ENCODE measurements at places on chromosomes 2 and 18.

DNA sequence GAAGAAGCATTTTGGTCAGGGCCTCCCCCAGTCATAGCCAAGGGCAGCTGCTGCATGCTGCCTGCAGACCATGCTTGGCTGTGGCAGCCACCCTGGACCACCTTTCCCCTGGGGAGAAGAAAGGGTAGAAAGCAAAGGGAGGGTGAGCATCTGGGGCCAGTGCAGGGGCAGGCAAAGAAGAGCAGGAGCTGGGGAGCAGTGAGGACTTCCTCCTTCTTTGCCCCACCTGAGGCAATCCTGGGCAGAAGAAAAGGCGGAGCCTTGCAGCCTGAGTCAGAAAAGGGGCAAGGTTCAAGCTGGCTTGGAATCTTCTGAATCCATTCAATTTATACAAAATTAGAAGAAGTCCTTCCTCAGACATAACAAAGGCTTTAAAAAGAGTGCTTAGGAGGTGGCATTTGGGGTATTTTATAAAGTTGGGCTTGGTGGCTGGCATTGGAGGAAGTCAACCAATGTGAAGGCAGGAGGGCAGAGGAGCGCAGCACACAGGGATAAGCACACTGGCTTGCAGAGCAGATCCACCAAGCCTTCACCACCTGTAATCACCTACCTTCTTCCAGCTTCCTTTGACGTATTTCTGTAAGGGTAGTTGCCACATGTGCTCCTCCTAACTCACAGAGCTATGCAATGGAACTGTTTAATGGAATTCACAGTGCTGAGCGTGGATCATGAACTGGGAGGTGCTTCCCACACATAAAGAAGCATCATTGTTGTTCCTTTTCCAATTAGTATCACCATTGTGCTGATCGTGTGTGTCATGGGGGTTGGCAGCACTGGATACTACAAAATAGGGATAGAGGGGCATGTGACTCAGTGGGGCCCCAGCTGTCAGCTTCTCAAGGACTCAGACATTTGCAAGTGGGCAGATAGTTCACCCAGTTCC is 154.4 kb upstream of the EPAS1 start:
- DNase-seq = no peak

- DNase-seq = no peak
Observed at GRCh38 chr2:72933646-72934151, 16.4 kb downstream of the EMX1 start.

DNA sequence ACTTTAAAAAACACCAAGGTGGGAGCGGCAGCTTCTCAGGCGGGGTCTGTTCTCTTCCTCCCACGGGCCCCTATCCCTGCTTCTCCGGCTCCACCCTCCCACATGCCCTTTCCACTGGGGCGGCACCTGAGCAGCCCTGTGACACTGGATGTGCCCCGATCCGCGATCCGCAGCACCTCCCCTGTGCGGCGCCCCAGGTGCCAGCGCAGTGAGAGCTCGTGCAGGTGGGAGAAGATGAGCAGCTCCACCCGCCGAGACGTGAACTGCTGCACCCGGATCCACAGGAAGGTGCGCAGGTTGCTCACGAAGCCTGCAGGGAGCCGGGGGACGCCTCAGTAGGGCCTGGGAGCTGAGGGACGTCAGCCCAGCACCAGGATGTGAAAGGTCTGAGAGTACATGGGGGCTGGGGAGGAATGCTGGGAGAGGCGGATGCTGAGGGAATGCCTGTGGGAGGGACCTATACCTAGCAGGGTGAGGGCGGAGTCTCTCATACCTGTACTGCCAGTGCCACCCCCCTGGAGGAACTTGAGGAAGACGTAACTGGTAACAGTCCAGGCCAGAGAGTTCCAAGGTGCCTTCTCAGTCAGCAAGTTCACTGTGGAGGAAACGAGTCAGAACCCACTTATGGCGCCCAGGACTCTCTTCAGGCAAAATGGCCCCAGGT is 2.8 kb downstream of the ABCB6 start:
- no peak for DNase-seq

DNA sequence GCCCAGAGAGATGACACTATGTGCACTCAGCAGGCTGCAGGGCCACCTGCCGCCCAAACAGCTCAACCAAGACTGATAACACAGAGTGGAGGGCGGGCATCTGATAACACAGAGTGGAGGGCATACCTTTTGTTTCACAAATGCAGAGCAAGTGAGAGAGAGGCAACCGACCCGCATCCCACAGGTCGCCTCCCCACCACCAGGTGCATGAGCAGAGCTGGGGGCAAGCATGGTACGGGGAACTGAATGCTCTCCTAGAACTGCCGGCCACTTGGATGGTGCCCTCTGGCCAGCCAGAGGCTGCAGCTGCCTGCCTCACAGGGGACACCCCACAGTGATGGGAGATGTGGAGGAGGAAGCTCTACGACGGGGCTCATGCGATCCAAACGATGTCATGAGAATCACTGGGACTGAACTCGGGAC is 49.5 kb downstream of the ANO7 start:
- no peak for DNase-seq

DNA sequence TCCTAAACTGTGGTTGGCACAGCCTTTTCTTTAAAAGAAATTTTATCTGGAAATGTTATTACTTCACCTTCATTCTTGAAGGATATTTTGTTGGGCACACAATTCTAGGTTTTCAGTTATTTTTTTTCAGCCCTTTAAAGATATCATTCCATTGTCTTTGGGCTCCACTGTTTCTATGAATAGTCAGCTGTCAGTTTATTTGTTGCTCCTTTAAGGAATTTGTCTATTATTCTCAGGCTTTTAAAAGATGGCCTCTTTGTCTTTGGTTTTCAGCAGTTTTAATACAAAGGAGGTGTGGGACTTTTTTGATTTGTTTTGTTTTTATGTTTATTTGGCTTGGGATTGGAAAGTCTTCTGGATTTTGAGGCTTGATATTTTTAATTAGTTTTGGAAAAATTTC is 61.8 kb downstream of the VAPA start:
- DNase-seq = no peak

DNA sequence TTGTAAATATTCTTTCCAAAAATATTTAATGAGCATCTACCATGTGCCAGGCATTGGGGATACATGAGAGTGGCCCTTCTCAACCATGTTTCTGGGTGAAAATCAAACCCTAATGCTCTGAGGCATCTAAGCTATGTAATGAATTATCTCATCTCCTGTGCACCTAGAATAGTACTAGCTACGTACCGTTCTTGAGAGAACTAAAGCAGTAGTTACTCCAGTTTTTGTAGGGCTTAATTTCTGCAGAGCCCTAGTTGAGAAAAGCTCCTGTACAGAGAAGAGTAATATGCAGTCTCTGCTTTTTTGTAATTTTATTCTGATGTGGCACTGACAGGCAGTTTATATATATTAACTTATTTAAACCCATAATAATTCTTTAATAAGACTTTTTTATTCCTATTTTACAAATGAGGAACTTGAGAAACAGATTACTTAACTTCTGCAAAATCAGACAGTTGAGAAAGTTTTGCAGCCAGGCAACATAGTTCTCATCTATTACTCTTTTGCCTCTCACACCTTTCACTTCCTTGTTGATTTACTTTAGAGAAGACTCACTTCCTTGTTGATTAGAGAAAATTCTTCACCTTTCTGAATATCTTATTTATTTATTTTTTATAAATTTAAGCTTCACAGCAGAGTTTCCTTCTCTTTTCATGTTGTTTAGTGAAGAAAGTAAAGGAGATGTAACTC is 3.1 kb downstream of the SPOPL start:
- DNase-seq = no peak

GRCh38 chr2:197208024-197208423 is 102.6 kb downstream of the ANKRD44 start:
- no peak for DNase-seq

Measured in frontal cortex (tissue), 4 donors.